ENCODE measurements at places on chromosomes 12 and 14.

- DNase-seq, result no peak
Measured at GRCh38 chr14:55851301-55851700, 266.9 kb upstream of the PELI2 start.

GRCh38 chr12:16545836-16546235 lies 60.1 kb downstream of the LMO3 start:
- DNase-seq, result no peak

GRCh38 chr14:99387880-99388279 lies 92.8 kb downstream of the SETD3 start:
- no peak for DNase-seq

DNA sequence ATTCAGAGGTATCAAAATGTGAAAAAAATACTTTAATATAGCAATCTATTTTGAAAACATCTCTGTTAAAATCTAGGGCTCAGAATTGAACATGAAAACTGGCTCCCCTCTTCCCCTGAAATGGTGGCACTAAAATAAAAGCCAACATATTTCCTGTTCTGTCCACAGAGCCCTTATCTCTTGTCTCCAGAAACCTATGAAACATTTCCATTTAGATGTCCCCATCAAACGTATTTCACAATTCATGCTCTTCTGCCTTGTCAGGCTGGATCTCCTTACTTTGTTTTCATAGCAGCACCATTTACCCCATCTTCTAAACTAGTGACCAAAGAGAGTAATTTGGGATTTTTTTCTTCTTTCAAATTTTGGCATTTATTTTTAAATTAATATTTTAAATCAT lies 42.4 kb downstream of the PDE3A start:
- no peak for DNase-seq

DNA sequence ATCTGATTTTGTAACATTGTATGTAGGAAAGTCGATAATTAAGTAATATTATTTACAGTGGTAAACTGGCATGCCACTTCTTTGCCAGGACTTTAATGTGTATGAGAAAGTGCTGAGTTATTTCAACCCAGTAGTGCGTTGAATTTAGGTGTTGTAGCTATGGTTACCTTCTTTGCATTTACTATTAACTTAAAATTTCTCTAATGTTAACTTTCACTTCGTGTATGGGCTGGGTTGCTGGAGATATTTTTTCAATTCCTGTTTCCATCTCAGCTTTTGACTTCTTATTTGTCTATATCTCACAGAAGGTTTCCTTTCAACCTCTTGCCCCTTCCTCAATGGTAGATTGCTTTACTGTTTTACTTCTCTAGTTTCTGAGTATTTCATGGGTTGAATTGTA lies 1345.6 kb downstream of the FSCB start:
- no peak for DNase-seq

DNA sequence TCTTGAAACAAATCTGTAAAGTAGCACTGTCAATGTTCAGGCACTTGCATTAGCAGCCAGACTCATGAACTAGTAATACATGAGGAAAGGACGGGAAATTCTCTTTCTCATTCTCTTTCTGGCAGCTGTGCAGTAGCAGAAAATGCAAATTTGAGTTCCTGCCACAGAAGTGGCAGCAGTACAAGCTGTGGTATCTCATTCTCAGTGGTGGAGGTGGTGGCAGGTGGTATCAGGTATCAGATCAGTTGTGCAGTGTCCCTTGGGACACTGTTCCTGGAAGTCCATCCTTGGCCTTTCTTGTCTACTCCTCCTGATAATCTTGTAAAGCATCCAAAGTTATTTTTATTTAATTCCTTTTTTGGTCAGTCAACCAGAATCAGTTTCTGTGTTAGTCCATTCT lies 103.0 kb downstream of the C12orf42 start:
- no peak for DNase-seq

GRCh38 chr12:91290354-91290753 lies 107.7 kb upstream of the DCN start:
- no peak for DNase-seq

DNA sequence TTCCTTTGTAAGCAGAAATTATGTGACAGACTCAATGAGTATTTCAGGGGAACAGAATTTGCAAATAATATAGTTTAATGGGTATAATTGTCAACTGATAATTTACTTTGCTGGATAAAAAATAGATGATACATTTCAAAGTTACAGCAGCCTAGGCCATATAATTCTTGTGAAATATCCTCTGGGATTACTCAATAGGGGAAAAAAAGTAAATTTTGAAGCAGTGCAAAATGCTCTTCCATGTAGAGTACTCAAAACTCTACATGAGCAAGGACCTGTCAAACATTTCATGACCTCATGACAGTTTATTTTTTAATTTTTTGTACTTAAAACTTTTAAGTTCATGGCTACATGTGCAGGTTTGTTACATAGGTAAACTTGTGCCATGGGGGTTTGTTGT lies 163.3 kb downstream of the DACT1 start:
- DNase-seq, result no peak

- DNase-seq, result no peak
Measured at GRCh38 chr12:5655120-5655519, 223.2 kb downstream of the NTF3 start.

DNA sequence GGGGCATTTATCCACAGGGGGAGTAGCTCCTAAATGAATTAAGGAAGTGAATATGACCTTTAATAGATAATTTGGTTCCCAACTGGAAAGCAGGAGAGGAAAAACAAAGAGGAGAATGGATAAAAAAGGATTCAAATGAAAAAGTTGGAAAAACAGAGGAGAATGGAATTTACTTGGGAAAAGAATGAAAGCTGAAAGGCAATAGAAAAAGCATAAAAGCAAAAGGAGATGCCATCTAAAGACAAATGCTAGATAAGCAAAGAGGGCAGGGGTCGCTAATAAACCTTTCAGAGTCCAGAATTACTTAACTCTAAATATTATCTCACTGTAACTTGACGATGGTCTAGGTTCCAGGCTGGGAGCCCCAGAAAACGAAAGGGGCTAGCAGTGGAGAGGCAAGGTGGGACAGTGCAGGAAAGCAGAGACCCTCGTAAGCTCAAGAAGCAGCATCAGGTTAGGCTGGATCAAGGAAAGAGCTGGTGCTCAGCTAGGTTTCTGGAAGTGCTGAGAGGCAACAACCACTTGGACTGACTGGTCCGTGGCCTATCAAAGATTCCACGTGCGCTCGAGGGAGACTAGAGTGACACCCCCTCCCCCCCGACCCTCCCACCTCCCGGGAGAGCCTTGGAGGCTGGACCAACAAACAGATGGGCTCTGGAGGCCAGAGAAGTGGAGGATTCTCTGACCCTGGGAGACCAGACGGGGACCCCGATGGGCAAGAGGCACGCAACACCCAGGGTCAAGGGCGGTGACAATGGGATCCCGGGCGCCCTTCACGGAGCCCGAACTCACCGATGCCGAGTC lies 1.2 kb downstream of the SLC2A13 start:
- no peak for DNase-seq
